ENCODE measurements at places on chromosomes 13 and 19.

GRCh38 chr19:58468216-58468839 is 1.4 kb downstream of the ZNF324 start:
- no peak for DNase-seq

DNA sequence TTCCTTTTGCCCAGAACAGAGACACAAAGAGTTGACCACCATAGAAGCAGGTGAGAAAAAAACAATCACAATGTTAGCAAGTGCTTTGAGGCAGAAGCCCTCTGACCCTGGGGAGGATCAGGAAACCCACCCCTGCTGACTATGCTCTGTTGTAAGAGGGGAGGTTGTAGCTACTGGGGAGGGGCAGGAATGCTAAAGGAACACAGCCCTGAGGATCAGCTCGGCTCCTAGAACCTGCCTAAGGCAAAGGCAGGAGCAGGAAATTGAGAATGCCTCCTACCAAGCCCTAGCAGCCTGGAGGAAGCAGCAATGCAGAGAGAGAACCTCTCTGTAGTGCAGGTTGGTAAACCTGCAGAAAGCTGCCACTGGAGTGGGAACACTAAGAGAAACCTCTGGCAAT is 624.0 kb upstream of the KLF12 start:
- DNase-seq: no peak

- DNase-seq: no peak
These were observed 8.7 kb downstream of the CD177 start for GRCh38 chr19:43362179-43362578.

DNA sequence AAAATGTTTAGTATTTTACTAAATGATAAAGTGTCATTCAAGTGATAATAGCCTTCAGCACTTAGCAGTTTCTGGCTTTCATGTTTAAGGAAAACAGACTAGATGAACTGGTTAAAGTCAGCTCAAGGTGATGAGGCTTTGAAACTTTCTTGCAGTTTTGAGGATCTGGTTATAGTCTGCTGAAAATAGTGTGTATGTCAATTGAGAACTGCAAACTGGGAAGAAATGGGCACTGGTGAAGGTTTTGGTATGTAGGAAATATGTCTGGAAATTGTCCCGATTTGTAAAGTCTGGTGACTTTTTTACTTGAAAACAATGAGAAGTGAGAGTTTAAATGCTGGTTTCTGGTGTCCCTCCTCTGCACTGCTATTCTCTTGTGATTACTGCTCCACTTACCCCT is 36.8 kb upstream of the SOX21 start:
- DNase-seq: no peak

DNA sequence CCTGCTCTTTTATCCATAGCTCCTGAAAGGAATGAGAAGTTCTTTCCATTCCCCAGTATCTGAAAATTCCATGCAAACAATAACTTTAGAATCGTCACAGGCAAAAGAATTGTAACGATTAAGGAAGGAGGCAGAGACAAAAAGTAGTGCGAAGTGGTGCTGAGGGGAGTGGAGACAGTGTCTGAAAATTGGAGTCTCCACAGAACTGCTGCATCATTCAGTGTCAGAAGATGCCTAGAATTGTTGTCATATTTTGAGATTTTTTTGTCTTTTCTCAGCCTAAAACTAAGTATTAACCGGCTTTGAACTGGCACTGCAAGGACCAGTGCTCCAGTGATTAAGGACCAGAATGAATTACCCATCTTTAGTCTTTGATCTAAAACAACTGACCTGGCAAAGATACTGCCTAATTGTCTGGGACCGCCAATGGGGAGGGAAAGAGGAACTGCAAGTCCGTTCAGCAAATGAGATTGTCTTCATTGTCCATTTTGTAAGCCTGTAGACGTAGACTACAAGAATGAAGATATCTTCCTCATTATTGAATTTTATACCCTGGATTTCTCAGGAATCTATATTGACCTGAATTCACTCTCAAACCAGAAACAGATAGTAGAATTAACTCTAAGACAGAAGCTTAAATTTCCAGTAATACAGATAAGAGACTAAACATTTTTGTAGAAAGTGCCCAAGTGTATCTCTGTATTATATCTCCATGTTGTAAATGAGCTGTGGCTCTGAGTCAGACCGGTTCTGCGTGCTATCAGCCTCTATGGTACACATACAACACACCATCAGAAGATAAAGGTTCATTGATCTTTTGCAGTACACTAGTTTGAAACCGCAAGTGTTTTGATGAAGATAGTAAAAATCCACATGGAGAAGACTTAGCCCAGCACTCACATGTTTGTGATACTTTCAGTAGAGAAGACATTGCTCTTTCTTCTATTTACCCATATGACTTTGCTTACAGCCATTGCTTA is 293.2 kb downstream of the EFNB2 start:
- DNase-seq: no peak

GRCh38 chr19:14102102-14102696 is 11.6 kb upstream of the SAMD1 start:
- DNase-seq: no peak

GRCh38 chr13:49292742-49293486 is 45.2 kb downstream of the CDADC1 start:
- DNase-seq: no peak

GRCh38 chr19:6034512-6034911 is 56.6 kb upstream of the RANBP3 start:
- DNase-seq: no peak

DNA sequence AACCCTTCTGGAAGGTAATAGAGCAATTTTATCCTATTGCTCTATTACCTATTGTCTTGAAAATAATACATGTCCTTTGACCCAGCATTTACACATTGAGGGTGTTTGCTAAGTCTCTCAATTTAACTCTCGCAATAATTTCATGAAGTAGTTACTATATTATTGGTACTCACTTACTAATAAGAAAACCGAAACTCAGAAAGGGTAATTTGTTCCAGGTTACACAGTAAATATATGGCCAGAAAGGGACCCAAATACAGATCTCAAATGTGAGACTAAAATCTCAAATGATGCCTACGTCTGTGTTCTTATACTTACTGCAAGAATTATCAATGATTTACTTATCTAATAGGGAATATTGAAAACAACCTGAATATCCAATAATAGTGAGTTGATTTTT is 29.7 kb upstream of the FAM216B start:
- DNase-seq: no peak

DNA sequence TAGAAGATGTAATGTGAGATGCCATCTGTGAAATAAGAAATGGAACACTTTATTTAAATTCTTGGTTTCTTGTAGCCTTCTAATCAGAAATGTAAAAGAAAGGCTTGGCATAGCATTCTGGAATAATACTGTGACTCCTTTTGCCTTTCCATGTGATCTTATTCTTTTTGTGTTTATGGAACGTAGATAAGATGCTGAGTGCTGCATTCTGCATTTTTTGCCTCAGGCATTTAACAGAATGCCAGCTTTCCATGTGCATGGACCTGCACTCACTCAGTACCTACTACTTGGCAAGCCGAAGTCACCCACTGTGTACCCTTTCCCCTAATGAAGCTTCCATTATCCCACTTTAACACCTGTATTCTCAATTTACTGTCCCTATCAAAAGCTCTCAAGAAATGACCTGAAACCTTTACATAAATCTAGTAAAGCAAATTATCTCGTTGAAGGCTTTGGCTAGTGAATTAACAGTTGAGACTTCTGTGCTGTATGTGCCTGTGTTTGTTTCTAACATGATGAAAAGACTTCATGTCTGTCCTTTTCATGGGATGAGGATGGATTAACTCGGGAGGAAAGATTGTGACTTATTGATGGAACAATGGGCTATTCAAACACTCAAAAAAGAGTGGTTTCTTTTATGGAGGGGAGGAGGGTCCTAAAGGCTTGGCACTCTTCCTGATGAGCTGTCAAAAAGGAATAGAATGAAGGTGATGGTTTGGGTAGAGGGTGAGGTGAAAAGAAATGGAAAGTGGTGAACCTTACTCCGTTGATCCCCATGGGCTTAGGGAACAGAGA is 44.7 kb upstream of the FRY start:
- no peak for DNase-seq

GRCh38 chr13:52765611-52766390 is 26.2 kb upstream of the CNMD start:
- DNase-seq: no peak

GRCh38 chr13:32041429-32041828 is 9.9 kb downstream of the FRY start:
- DNase-seq: no peak

DNA sequence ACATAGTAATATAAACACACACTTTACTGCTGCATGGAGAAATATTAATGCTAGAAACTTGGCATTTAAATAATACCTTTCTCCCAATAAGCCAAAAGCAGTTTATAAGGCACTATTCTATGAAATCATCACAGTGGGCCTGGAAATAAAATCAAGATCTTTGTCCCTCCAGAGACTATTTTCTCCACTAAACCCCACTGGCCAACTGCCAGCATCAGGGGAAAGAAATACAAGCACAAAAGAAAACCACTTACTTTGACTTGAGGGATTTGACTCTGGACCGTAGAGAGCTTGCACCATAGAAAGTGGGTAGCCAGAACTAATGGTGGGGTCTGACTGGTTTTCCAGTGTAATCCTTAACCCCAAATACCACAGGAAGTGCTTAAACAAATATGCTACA is 71.9 kb downstream of the DCLK1 start:
- DNase-seq: no peak

GRCh38 chr13:73684286-73684685 is 449.9 kb downstream of the KLF12 start:
- no peak for DNase-seq

GRCh38 chr13:39144941-39145533 is 106.8 kb downstream of the NHLRC3 start:
- peak; percentile 6 for DNase-seq

- DNase-seq: no peak
These were observed 31.4 kb downstream of the CCDC122 start for GRCh38 chr13:43848001-43848649.

- no peak for DNase-seq
These were observed 6.5 kb downstream of the ARHGEF18 start for GRCh38 chr19:7355151-7355820.

All from hippocampal formation (tissue), 2 donors.